ENCODE measurements at places on chromosomes 11 and 22. TPM values are rescaled to one million over a fixed set of nuclear protein-coding genes. Genes with fewer than 3 reads are reported as not detected.

The CCDC73 gene
- total RNA-seq, result not detected

The PDGFB gene
- total RNA-seq, result 11.7 TPM

The TSPAN18 gene
- total RNA-seq, result 5.8 TPM

The FAM83F gene
- 0.41 TPM for total RNA-seq

The HTR3B gene
- not detected for total RNA-seq

The NEFH gene
- total RNA-seq, result 4.4 TPM

The BTG4 gene
- not detected for total RNA-seq

The PAMR1 gene
- total RNA-seq, result not detected

The MMP27 gene
- total RNA-seq, result not detected

The IFITM1 gene
- total RNA-seq, result 195 TPM

The IRAG1 gene
- not detected for total RNA-seq

The CHRM1 gene
- total RNA-seq, result not detected

The NXPE2 gene
- total RNA-seq, result not detected

The MS4A3 gene
- total RNA-seq, result not detected

The TEX12 gene
- total RNA-seq, result 0.29 TPM

The TRIM51 gene
- not detected for total RNA-seq

The KCNJ1 gene
- total RNA-seq, result not detected

The KDM4E gene
- total RNA-seq, result not detected

The PARVB gene
- 82.8 TPM for total RNA-seq

The SMC1B gene
- 1.1 TPM for total RNA-seq

The OSBPL5 gene
- total RNA-seq, result 4.7 TPM

The KCNJ5 gene
- not detected for total RNA-seq

The TSPAN32 gene
- total RNA-seq, result 5.5 TPM

The DBX1 gene
- not detected for total RNA-seq

The MAP4K2 gene
- total RNA-seq, result 83.3 TPM

The RFPL2 gene
- total RNA-seq, result 0.53 TPM

The C11orf42 gene
- not detected for total RNA-seq

The CABP4 gene
- total RNA-seq, result 1.0 TPM

The PNPLA3 gene
- total RNA-seq, result 0.31 TPM

The SMIM35 gene
- total RNA-seq, result 0.22 TPM

The SHANK2 gene
- not detected for total RNA-seq

The DERL3 gene
- 9.7 TPM for total RNA-seq

The C11orf16 gene
- not detected for total RNA-seq

The MYO18B gene
- 0.29 TPM for total RNA-seq

The NR1H3 gene
- 13.0 TPM for total RNA-seq

The TYMP gene
- 65.6 TPM for total RNA-seq

The SCGB1C1 gene
- total RNA-seq, result not detected

The OR56A3 gene
- total RNA-seq, result not detected

All from activated CD4-positive, alpha-beta memory T cell treated with anti-CD3 and anti-CD28 coated beads for 36 hours (primary cell).